ENCODE measurements at places on chromosomes 13 and 19. TPM values are rescaled to one million over a fixed set of nuclear protein-coding genes. Genes with fewer than 3 reads are reported as not detected.

Gene GAPDHS
- not detected for total RNA-seq

Gene ZNF844
- total RNA-seq: 2.3 TPM

Gene PTPRH
- not detected for total RNA-seq

Gene PRRG2
- total RNA-seq: 6.7 TPM

Gene IL12RB1
- 8.4 TPM for total RNA-seq

Gene PRR36
- 9.4 TPM for total RNA-seq

Gene ZNF681
- total RNA-seq: 3.9 TPM

Gene TEX101
- not detected for total RNA-seq

Gene RHPN2
- total RNA-seq: 14.7 TPM

Gene CNN1
- total RNA-seq: 11.9 TPM

Gene SIRT2
- 54.5 TPM for total RNA-seq

Gene SH2D3A
- total RNA-seq: 41.2 TPM

Gene ARHGEF18
- total RNA-seq: 106 TPM

Gene ZNF723
- not detected for total RNA-seq

Gene APLP1
- total RNA-seq: 5.2 TPM

Gene SMIM44
- total RNA-seq: not detected

Gene NCAN
- total RNA-seq: not detected

Gene ARHGAP35
- 80.6 TPM for total RNA-seq

Gene KLK6
- total RNA-seq: not detected

Gene NKPD1
- 0.30 TPM for total RNA-seq
